Cardiac ventricle fibroblast (primary cell): ENCODE measurements at places on chromosomes 6 and 20. TPM values are rescaled to one million over a fixed set of nuclear protein-coding genes. Genes with fewer than 3 reads are reported as not detected.

ZNF76 gene
- 10.6 and 18.8 TPM in 2 replicates for total RNA-seq

RSPH9 gene
- 0.19 TPM in 1 of 2 replicates, not detected in the other for total RNA-seq

DLL1 gene
- 1.7 and 3.1 TPM in 2 replicates for total RNA-seq

RAB44 gene
- not detected in 2 replicates for total RNA-seq

BPI gene
- total RNA-seq = not detected in 2 replicates

PLAGL1 gene
- total RNA-seq = 51.2 and 55.1 TPM in 2 replicates

OPN5 gene
- not detected in 2 replicates for total RNA-seq

MAS1 gene
- total RNA-seq = 0.05 and 0.25 TPM in 2 replicates

PLCB4 gene
- 0.12 and 0.29 TPM in 2 replicates for total RNA-seq

CHD6 gene
- 15.5 and 16.4 TPM in 2 replicates for total RNA-seq

WFDC2 gene
- total RNA-seq = not detected in 2 replicates

SLC22A7 gene
- not detected in 2 replicates for total RNA-seq

SFTA2 gene
- total RNA-seq = not detected in 2 replicates

PSORS1C2 gene
- not detected in 2 replicates for total RNA-seq

CAGE1 gene
- total RNA-seq = not detected in 2 replicates

ATP6V1G2 gene
- 0.25 and 2.1 TPM in 2 replicates for total RNA-seq

SPDEF gene
- not detected in 2 replicates for total RNA-seq

CTCFL gene
- not detected in 2 replicates for total RNA-seq

SRSF3 gene
- 78.6 and 151 TPM in 2 replicates for total RNA-seq

MRAP2 gene
- total RNA-seq = 0.98 and 1.1 TPM in 2 replicates

MCHR2 gene
- total RNA-seq = not detected in 2 replicates

GPX5 gene
- not detected in 2 replicates for total RNA-seq

NHLRC1 gene
- 1.9 and 4.0 TPM in 2 replicates for total RNA-seq

KHDC1L gene
- not detected in 2 replicates for total RNA-seq

DUSP15 gene
- total RNA-seq = 0.34 TPM in 1 of 2 replicates, not detected in the other

MATN4 gene
- not detected in 2 replicates for total RNA-seq

OR10C1 gene
- not detected in 2 replicates for total RNA-seq

MAP7 gene
- total RNA-seq = 0.10 and 0.12 TPM in 2 replicates

TRMT11 gene
- total RNA-seq = 11.1 and 12.1 TPM in 2 replicates

FABP7 gene
- total RNA-seq = not detected in 2 replicates

WDR27 gene
- 8.1 and 8.5 TPM in 2 replicates for total RNA-seq

CCN2 gene
- total RNA-seq = 131 and 137 TPM in 2 replicates

MMP24OS gene
- 26.0 and 28.8 TPM in 2 replicates for total RNA-seq

EMILIN3 gene
- total RNA-seq = 0.20 and 0.31 TPM in 2 replicates

TLDC2 gene
- not detected in 2 replicates for total RNA-seq

FLRT3 gene
- total RNA-seq = not detected in 2 replicates

TBXT gene
- total RNA-seq = not detected in 2 replicates
